AG10803 (cell line): ENCODE measurements at places on chromosomes 5 and 9.

DNA sequence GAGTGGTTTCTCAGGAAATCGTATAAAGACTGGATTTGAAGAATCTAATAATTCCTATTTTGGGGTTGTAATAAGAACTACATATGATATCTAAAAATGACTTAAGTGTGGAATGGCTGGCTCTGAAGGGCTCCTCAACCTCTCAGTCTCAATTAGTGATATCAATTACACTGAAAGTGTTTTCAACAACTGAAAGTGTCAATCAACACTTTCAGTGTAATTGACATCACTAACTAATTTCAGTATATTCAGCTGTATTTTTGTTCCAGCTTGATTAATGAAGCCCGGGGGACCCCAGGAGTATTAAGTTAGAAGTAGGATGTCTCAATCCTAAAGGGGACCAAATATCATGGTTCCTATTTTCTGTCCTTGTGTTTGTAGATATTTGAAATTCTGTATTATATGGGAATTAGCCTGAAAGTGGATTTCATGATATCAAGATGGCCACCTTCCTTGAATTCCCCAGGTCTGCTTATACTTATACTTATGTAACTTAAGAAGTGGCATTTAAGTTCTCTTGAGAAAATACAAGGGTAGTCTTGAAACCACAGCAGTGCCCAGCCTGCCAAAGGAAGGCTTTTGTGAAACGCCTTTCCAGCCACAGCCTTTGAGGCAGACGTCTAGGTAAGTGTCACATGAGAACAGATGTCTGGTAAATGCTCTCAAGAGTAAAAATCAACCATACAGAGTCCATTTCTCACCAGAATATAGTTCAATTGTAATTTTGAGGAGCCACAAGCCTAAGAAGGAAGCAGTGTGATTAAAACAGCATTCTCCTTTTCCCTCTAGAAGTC, 4.6 kb downstream of the BASP1 start:
- peak; percentile 52 for DNase-seq

DNA sequence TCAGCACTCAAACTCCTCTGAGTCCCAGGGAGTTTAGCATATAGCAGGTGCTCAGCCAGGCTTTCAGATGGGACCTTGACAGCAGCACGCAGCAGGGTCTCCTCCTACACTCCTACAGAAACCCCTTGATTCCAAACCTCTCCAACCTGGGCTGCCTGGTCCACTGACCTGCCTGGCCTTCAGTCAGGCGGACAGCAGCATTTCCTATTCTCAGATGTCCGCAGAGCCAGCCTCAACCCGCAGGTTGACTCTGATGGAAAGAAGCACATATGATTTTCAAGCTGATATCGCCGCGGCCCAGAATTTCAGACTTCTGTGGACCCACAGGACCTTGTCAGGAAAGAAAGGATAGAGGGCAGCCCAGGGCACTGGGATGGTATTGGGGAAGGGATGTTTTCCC, 5.3 kb upstream of the SLC25A48 start:
- no peak for DNase-seq

- DNase-seq = no peak
These were observed 2.5 kb upstream of the RANBP3L start for GRCh38 chr5:36304095-36304805.

DNA sequence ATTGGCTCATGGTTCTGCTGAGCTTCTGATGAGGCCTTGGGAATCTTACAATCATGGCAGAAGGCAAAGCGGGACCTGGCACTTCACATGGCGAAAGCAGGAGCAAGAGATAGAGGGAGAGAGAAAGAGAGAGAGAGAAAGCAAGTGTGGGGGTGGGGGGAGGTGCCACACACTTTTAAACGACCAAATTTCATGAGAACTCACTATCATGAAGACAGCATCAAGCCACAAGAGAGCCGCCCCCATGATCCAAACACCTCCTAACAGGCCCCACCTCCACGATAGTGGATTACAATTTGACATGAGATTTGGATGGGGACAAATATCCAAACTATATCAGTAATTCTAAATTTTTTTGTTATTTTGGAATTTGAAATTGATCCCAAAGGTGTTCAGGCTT, 553.9 kb downstream of the PRR16 start:
- DNase-seq = no peak

GRCh38 chr5:151195622-151196021, 28.3 kb downstream of the CCDC69 start:
- DNase-seq = peak; percentile 86

DNA sequence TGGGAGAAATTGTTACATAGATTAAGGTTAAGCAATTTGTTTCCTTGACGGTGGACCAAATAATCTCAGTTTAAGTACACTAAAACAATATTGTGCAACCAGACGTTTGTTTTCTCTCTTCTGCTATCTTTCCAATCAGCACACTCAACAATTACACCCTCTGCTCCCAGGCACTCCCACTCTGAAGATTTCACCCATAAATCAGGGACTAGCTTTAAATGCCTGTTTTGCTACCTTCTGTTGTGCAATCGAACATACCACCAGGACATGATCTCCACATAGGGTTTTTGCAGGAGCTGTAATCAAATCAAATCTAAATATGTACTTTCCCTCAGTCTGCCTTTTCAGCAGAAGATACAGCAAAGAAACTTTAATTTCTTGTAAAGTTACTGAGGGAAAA, 405.8 kb upstream of the TLE4 start:
- DNase-seq = peak; percentile 58

- peak; percentile 57 for DNase-seq
These were observed 50.2 kb upstream of the RNF38 start for GRCh38 chr9:36450110-36450732.

- DNase-seq = peak; percentile 78
These were observed 14.6 kb downstream of the HSPB3 start for GRCh38 chr5:54470128-54470527.

DNA sequence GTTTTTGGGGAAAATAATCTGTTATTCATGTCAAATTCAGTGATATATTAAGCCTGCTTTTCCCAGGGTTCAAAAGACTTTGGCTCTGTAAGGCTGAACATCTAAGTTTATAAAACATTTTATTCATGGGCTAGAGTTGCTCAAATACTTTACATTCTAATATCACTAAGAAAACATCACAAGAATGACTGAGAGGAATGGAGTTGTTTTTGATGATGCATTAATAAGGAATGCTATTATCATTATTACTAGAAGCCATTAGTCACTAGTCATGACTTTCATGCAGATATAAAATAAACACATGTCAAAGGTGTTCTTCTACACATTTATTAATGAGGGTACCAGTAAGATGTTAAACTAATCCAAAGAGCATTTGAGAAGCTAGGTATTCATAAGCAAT, 185.5 kb upstream of the KCNN2 start:
- DNase-seq = peak; percentile 10

DNA sequence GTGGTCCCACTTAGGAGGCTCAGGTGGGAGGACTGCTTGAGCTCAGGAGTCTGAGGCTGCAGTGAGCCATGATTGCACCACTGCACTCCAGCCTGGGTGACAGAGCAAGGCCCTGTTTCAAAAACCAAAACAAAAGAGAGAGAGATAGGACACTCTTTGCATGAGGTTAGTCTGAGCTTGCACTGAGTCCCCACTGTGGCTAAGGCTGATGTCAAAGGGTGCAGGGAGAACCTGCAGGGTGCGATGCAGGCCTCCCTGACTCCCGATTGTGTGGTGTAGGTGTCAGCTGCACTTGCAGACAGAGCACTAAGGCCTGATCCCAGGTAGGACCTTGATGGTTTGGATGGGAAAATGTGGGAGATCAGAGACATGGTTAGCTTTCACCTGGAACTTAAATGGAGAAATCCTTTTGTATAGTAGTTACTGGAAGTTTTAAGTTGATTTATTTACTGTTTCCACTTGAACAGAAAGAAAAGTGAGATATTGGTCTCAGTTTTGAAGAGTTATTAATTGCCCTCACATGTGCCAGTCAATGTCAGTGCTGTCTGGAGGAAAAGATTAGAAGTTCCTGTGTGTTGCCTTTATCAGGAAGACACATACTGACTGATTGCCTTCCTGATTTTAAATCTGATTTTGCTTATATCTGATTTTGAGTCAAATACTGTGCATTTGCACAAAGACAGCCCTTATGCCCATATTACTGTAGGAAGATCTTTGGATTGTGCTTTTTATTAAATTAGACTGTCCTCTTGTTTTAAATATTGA, 260.0 kb downstream of the MAST4 start:
- DNase-seq = no peak

DNA sequence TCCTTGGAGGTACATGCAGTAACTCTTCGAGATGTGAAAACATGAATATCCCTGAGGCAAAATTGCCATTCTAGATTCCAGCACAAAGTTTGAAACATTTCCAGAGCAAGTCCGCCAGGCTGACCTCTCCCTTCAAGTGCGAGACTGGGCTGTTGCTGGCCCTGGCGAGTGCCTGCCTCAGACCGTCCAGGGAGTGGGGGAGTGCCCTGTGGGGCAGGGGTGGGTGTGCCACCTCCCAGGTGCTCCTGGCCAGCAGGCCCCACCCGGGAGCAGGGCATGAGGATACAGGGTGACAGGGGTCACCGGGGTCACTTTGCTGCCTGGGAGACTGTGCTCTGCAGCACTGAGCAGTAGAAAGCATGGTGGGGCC, 199.9 kb downstream of the AOPEP start:
- no peak for DNase-seq

- DNase-seq = peak; percentile 56
These were observed 56.8 kb downstream of the FGF10 start for GRCh38 chr5:44332285-44332971.

DNA sequence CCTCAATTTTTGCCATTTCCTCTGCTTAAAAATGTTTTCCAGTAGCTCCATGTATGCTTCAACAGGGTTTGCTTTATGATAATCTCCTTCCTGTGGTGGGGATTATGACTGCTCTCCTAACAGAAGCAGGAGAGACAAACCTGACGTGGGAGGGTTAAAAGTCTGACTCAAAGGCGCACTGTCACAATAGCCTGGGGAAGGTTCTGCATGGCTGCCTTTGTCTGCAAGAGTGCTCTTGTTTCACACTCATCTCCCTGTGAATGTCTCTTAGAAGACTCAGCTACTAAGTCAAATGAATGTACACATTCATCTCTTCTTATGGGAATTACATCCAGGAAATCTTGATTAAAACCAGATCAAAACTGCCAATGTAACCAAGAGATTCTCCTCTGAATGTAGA, 90.9 kb upstream of the MTAP start:
- peak; percentile 39 for DNase-seq

DNA sequence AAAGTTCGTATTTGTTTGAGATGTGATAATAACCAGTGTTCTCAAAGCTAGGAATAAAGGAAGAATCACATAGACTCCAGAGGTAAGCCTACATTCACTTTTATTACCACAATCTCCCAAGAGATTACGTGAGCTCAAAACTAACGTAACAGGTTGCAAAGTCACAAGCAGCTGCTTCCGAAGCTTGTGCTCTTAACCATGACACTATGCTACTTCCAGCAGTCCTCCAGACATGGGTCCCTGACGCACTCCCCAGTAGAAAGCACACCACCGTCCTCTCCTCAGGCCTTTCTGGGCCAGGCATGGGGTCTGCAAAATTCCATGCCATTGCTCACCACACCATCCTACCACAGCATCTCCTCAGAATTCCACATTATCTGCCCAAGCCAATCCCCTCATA, 84.6 kb downstream of the PAX5 start:
- DNase-seq = no peak

GRCh38 chr9:16319646-16320045, 550.8 kb downstream of the BNC2 start:
- DNase-seq = no peak

DNA sequence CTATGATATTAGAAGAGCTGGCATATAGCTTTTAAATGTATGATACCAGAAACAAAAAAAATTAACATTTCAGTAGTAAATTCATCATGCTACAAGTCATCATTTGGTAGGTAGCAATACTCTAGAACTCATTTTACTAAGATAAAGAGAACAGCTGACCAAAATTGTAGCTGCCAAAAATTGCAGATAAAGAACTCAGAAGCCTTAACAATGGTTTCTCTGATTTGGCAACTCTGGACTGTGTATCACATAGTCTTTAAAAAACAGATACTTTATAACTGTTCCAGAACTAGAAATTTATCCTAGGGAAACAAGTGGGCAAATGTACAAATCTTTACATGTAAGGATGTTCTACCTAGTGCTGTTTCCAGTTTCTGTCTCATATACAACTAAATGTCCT, 33.9 kb downstream of the ZFR start:
- DNase-seq = no peak

DNA sequence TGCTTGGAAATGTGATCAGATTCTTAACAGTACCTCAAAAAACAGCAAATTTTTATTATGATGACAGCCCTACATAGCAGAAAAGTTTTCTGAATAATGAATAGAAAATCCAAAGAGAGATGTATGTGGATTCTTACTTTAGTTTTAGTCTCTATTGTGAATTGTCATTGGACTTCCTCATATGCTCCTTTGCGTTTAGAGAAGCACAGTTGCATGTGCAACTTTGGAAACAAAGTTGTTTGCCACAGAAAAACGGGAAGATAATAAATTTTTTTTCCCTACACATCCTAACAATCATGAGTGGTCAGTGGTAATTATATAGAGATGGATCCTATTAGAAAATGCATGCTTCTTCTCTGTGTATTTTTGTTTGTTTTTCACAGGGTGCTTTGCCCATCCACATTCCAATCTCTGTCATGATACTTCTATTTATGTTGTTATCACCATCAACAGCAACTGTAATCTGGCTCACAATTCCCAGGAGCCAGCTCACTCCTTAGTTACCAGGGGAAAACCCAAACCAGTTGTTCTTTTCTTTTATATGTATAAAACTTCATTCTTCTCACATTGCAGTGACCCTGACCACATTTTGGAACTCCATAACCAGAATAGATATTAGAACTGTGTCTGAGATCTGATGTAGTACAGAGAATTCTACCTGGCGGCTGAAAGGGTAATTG, 118.7 kb downstream of the NDUFS4 start:
- DNase-seq = peak; percentile 23

GRCh38 chr9:93713716-93714115, 137.3 kb downstream of the PHF2 start:
- DNase-seq = no peak

DNA sequence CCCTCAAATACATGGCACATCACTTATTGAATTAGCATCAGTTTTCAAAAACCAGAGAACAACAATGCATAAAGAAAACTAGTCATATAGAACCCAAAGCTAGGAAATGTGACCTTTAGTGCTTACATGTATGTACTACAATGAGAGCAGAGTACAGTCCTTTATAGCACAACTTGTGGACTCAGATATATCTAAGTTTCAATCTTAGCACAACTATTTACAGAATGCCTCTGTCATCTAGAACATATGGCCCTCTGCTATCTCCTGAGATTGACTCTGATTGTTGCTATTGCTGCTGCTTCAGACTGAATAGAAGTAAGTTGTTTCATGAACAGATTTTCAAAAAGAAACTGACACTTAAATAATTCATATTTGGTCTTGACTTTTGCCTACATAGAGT, 1536.2 kb downstream of the EFNA5 start:
- no peak for DNase-seq
